Activated CD4-positive, CD25-positive, alpha-beta regulatory T cell treated with anti-CD3 and anti-CD28 coated beads, Interleukin-2, amount 50 U/mL, for 72 hours (primary cell): ENCODE measurements at places on chromosomes 5 and 9.

DNA sequence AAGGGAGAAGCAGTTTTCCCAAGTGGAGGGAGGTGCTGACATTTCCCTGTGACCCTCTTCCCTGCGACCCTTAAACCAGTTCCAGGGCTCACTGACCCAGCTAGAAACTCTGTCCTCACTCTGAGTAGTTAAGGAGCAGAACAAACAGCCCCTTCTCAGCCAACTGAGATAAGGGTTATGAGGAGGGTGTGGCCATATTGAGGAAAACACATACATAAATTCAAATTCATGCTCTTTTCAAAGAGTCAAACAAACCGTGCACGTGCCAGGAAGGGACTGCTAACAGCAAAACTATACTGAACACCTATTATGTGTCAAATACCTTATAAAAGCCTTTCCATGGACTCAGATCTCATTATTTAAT, 4.9 kb upstream of the AKNA start:
- no peak for DNase-seq

GRCh38 chr5:14745188-14745563, 80.7 kb downstream of the OTULIN start:
- DNase-seq: no peak

DNA sequence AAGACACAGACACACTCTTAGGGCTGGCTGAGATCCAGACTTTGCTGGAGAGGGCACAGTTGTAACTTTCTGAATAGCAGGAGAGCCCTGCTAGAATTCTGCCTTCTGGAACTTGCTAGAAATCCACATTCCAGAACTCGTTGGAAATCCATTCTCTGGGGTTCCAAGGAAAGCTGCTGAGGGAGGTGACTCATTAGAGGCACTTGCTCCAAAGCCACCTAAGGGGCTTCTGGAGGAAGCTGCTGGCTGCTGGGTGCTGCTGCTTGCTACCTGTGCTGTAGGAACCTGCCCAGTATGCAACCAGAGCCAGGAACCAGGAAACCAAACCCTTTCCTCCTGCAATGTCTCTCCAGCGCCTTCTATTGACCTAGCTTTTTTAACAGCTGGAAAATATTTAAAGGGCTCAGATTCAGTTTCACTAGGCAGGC, 4.1 kb upstream of the TLE4 start:
- no peak for DNase-seq

- DNase-seq: no peak
These were observed 80.5 kb upstream of the LMX1B start for GRCh38 chr9:126532951-126533925.

GRCh38 chr9:80874276-80874675, 815.1 kb downstream of the TLE1 start:
- DNase-seq: no peak

GRCh38 chr9:137688725-137689124, 69.9 kb downstream of the EHMT1 start:
- no peak for DNase-seq
